Thyroid gland (tissue), 4 donors: ENCODE measurements at places on chromosomes 12 and 14. TPM values are rescaled to one million over a fixed set of nuclear protein-coding genes. Genes with fewer than 3 reads are reported as not detected.

DNA sequence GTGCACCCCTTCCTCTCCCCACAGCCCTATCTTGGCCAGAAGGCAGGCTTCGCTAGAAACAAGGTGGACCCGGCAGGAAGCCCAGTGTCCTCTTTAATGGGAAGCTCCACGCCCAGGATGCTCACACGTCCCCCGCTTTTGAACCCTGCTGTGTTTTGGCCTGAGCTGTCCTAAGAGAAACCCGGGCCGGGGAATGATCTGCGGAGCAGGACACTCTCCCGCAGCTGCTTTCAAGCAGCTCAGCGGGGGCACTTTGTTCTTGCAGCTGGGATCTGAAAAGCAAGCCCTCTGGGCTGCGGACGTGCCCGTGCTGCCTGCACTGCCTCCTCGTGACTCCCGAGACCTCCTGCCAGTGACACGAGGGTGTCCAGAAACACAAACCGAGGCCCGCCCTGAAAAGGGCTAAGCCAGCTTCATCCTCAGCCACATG is 30.0 kb downstream of the SCARB1 start:
- H3K27me3 ChIP-seq = no peaks in the 10 kb centered on the region
- no peaks in the 10 kb centered on the region for H3K4me1 ChIP-seq
- H3K27ac ChIP-seq = no peak overlapping the region
- no peak overlapping the region for H3K4me3 ChIP-seq
- DNase-seq = no peak

DNA sequence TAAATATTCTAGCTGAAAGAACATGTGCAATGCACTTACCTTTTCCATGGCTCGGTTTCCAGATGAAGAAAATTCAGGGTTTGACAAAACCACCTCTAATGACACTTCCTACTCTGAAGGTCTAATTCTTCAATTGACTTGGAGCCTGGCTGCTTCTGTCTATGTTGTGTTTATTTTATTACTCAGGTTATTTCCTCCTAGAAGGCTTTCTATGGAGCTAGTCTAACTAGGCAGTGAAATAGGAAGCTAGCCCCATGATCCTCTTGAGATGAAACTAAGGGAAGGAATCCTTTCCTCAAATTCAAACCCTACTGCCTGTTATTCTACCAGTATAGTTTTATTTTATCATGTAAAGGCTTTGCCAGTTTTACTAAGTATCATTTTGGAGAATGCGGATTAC is 20.9 kb upstream of the IFNG-AS1 start:
- H3K27me3 ChIP-seq = no peaks in the 10 kb centered on the region
- H3K4me3 ChIP-seq = no peak overlapping the region
- no peaks in the 10 kb centered on the region for H3K4me1 ChIP-seq
- H3K36me3 ChIP-seq = no peaks in the 10 kb centered on the region

The ALG10B gene
- total RNA-seq = 5.7 TPM

GRCh38 chr12:4441355-4442335 is 4.0 kb downstream of the FGF6 start:
- no peak for DNase-seq
- no peaks in the 10 kb centered on the region for H3K4me1 ChIP-seq
- H3K36me3 ChIP-seq = no peaks in the 10 kb centered on the region
- no peak overlapping the region for H3K4me3 ChIP-seq

GRCh38 chr14:60328583-60328982 is 79.6 kb downstream of the PPM1A start:
- H3K4me3 ChIP-seq = no peak overlapping the region
- H3K4me1 ChIP-seq = no peaks in the 10 kb centered on the region
- no peaks in the 10 kb centered on the region for H3K27me3 ChIP-seq
- no peak overlapping the region for H3K27ac ChIP-seq
- DNase-seq = no peak
- H3K36me3 ChIP-seq = no peaks in the 10 kb centered on the region

DNA sequence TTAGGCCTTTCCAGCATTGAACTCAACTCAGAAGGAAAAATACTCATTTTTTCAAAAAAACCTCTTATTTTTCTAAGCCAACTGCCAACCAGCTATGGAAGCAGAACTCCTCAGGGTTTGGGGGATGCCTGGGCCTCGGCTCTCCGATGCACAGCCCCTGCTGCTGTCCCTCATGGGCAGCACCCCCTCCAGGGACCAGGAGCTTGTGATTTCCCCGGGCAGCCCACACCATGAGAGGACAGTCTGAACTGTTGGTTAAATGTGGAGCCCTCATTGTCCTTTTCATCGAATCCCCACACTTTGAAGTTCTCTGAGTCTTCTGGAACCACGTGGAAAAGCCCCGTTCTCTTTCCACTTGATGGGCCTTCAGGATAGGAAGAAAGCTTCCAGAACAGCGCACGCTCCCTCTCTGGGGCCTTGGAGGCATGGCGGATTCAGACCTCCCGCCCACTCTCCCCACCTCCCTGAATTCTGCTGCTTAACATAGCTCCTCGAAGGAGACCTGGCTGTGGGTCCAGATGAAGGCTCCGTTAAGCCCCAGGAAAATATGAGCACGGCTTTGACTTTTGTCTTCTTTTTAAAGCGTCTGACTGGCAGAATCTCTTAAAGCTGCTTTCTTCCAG is 156.6 kb downstream of the CALM1 start:
- H3K36me3 ChIP-seq = no peaks in the 10 kb centered on the region
- H3K4me3 ChIP-seq = no peak overlapping the region
- H3K27ac ChIP-seq = no peak overlapping the region
- peaks cover 19% of the 10 kb centered on the region for H3K4me1 ChIP-seq

GRCh38 chr14:96501217-96501739 is 904 bp upstream of the PAPOLA start:
- peak overlapping the region; percentile 98 for H3K4me3 ChIP-seq
- H3K27ac ChIP-seq = peak overlapping the region; percentile 100
- H3K27me3 ChIP-seq = no peaks in the 10 kb centered on the region
- peaks cover 21% of the 10 kb centered on the region for H3K4me1 ChIP-seq

DNA sequence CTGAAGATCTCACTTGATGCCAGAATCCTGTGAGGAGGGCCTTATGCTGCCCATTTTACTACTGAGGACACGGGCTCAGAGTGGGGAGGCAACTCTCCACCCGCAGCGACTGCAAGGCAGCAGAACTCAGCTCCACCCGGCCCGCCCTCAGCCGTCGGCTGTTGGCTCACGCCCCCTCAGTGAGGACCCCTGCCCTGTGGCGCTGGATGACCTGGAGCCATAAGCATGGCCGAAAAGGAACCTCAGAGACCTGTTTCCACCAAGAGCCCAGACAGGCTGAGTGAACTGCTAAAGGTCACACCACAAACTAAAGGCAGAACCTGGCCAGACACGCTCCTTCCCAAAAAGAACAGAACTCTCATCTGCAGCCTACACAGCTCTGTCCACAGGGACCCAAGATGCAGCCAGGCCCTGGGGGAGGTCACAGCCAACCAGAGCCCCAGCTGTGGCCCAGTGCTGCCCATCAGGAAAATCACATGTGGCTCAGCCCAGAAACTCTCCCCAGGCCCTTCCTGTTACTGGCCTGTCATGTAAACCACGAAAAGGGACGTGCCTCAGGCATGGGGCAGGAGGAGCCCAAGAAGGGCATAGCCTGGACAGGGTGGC is 32.8 kb downstream of the CCNK start:
- H3K27me3 ChIP-seq = no peaks in the 10 kb centered on the region
- no peak for DNase-seq
- no peak overlapping the region for H3K27ac ChIP-seq
- H3K4me1 ChIP-seq = peaks cover 7% of the 10 kb centered on the region

DNA sequence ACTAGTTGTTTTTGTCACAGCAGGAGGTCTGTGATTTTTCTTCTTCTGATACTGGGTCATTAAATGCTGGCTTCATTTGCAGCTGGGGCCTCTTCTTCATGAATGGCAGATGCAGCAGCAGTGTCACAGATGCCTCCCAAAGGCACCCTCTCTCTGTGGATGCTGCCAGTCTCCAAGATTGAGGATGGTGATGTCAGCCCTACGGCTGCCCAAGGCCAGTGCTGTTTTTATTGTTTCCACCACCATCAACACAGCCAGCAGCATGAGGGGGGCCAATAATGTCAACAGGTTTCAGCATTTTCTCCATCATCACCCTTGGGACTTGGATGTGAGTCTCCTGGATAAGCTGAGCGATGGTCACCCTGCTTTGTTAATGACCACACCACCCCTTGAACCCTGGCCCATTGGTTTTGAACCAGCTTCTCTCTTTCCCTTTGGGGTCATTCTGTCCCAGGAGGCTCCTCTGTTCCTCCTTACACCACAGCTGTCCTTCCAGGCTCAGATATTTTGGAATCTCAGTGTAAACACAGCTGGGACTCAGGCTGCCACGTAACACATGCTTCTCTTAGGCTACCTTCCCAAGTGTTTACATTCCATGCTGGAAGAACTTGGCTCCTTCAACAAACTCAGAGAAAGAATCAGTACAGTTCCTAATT is 151.7 kb upstream of the DDHD1 start:
- no peaks in the 10 kb centered on the region for H3K4me1 ChIP-seq
- H3K27me3 ChIP-seq = no peaks in the 10 kb centered on the region
- H3K4me3 ChIP-seq = no peak overlapping the region
- no peaks in the 10 kb centered on the region for H3K36me3 ChIP-seq
- no peak for DNase-seq
